ENCODE measurements at places on chromosomes 7 and 10. TPM values are rescaled to one million over a fixed set of nuclear protein-coding genes. Genes with fewer than 3 reads are reported as not detected.

GTF2IRD2 gene
- 13.3 TPM for total RNA-seq

MSMB gene
- not detected for total RNA-seq

DNA sequence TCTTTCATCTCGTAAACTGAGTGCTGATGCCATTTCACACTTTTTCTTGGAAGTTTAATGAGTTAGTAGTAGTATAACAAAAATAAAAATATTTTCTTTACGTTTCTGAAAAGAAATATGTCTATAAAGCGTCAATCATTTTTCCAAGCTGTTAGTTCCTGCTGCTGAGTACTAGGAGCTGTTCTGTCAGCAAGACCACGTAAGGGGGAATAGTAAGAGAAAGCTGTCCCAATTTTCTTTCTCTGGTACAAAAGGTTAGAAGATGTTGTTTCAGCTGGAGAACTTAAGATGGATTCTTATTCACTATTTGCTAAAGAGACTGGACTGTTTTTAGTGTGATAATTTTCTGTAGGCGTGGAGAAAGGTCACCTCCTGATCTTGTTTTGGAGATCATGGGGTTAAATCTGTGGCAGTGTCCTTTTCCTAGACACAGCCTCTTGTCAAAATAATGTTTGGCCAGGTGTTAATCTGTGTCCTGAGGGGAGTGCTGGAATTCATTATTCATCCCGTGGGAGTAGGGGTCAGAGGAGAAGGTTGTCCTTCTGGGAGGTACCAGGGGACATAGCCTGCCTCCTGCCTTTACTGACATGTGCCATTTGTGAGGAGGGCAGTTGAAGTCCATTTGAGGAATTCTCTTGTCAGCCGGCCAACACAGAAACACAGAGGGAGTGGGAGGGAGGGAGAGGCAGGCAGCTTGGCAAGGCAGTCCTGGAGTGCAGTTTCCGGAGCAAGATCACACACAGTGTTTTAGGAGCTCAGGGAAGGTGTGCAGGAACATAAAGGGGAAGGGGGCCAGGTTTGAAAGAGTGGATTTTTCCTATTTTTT, 368.7 kb downstream of the AUTS2 start:
- no peak for DNase-seq

DNA sequence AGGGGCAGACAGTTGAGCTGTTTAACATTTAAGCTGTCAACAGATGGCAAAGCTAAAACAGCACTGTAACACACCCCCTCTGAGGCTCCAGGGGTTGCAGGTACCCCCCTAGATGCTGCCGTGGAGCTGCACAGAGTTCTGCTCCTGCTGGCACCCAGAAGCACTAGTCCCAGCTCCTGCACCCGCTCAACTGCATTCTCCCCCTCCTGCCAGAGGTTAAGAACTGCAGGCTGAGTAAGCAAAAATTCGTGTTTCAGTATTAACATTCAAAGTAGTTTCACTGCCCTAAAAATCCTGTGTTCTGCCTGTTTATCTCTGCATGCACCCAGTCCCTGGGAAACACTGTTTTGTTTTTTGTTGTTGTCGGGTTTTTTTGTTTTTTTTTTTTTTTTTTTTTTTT, 790.8 kb upstream of the KCND2 start:
- no peak for DNase-seq

GRCh38 chr10:43047288-43047970, 29.4 kb upstream of the RET start:
- no peak for DNase-seq

DNA sequence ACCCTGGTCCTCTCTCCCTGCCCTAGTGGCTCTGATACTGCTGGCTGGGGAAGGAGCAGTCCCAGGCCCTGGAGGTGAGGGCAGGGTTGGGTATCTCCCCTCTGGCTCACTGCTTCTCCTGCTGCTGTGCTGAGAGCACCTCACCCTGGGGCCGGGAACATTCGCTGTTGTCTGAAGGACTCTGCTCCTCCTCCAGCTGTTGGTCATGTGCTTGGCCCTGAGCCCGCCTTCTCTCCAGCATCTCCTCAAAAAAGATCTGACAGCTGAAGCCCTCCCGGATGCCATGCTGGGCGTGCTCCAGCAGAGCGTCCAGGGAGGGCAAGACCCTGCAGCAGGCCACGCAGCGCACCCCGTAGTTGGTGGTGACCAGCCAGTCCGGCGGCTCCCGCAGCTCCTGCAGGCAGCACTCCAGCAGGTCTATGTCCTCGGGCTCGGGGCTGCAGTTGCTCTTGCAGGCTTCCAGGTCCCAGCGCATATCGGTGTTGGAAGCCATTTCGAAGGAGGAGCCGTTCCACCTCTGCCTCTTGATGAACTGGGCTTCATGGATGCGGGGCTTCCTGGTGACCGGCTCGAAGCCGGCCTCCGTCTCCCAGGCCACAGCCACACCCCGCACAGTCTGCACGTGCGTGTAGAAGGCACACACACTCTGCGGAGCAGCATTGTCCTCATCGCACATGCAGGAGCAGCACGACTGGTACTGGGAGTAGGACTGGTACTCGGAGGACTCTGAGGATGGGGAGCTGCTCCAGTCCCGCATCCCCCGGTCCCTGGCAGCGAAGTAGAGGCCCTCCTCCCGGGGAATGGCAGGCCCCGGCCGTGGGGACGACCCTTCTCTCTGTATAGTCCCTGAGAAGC, 2.1 kb downstream of the FAM170B start:
- DNase-seq, result no peak

GRCh38 chr10:71402005-71402404, 5.3 kb downstream of the CDH23 start:
- no peak for DNase-seq

GRCh38 chr10:11341283-11341960, 270.0 kb downstream of the USP6NL start:
- DNase-seq, result no peak

Data from right atrium auricular region (tissue), 2 donors.